ENCODE measurements at places on chromosomes 1 and 21.

GRCh38 chr1:164703960-164704411, 145.0 kb downstream of the PBX1 start:
- no peak for DNase-seq

- DNase-seq = no peak
Measured at GRCh38 chr1:205235951-205236350, 8.2 kb downstream of the TMCC2 start.

DNA sequence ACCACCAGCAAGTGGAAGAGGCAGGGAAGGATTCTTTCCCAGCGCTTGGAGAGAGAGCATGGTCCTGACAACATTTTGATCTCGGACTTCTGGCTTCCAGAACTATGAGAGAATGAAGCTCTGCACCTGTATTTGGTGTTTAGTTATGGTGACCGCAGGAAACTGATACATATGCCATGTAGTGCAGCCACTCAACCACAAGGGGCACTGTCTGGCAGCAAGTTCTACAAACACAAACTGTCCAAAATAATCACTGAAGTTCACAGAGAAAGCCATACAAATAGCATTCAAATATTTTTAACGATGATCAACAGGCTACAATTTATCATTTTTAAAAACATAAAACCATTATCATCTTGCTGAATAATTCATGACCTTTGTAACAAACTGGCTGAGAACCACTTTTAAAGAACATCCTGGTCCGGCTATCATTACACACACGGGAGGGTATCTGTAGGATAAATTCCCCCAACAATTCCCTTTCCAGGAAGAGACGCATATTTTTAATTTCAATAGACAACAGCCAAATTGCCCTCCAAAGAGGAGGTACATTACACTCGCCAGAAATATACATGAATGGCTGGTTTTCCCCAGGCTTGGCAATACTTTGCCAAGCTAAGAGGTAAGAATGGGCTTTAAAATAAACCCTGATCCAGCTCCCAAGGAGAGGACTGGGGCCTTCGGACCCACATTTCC, 9.2 kb upstream of the CBR3 start:
- peak; percentile 44 for DNase-seq

DNA sequence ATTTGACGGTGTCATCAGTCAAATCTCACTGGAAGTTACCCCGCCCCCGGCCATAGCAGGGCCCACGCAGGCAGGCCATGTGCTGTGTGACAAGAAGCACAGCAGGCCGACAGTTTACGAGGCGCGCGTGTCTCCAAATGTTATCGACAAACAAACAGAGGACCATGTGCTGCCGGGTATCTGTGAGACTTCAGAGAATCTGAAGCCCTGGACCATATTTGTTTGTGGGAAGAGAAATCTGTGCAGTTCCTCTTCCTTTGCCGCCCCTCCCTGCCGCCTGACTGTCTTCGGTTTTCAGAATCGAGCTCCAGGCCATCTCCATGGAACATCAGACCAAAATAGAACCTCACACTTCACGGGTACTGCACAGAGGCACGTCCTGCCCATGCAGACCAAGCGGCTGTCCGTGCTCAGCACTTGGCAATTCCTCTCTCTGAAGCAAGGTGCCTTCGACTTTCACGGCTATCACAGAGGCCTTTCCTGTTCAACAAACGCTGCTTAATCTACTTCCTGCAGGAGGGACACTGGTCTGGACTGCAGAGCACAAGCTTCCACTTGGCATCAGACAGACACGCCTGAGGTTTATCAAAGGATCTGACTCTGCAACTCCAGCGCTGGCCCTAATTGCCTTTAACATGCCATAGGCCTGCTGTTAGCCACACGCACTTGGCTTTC, 135.7 kb upstream of the KRTAP19-8 start:
- DNase-seq = no peak

DNA sequence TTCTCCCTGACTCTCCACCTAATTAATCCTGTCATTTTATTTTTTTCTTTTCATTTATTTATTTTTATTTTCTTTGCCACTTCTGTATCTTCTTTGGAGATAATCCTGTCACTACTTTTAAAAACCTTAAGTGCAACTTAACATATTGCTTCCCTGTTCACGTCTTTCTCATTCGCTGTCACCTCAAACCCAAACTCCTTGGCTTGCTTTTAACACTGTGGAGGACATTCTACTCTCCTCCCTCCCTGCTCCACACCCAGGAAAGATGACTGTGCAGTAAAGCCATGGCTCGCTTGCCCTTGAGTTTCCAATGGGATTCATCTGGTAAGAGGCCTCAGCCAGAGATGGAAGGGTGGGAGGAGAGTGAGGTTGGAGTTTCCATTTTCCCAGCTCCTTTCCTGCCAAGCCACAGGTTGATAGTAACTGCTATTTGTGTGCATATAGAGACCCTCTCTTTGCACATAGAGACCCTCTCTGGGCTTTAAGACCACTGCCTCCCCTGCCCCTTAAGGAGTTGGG, 6.4 kb upstream of the BRWD1 start:
- DNase-seq = no peak

DNA sequence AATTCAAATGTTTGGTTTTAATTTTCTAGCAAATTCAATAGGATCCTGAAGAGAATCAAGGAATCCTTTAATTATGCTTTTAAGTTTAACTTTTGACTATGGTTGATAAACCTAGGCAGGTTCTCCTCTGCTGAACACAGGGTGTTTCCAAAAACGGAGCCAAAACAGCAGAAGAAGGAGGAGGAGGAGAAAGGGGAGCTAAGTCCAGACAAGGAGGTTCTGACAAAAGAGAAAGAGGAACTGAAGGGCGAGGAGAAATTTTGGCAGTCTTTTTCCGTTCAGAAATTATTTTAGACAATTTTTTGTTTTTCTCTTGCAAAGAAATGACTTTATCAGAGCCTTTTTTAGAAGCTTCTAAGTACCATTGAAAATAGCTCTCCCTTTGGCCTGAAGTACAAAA, 33.2 kb upstream of the FNBP1L start:
- DNase-seq = no peak

GRCh38 chr1:34779526-34779925, 1.5 kb upstream of the GJB3 start:
- no peak for DNase-seq

- no peak for DNase-seq
Measured at GRCh38 chr1:108551137-108551862, 8.6 kb upstream of the EEIG2 start.

DNA sequence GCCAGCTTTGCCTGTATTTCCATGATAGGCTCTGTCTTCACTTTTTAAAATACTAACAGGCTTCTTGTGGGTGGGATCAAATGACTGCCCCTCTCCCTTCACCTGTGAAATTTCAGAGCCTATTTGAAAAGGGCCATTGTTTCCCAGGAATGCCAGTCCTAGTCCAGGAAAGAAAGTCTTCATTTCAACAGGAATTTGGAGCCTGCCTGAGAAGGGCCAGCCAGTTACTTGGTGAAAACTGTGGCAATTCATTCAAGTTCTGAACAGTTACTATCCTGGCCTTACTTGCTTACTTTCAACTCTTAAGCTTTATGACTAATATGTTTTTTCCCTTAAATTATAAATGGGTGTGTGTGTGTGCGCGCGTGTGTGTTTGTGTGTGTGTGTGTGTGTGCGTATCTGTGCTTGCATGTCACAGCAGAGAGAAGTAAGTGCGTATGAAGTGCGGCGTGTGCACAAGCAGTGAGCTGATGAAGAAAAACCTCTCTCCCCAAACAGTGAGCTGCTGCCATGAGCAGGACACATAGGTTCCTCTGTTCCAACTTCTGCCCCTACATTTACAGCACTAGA, 67.5 kb upstream of the RNPC3 start:
- DNase-seq = no peak

- DNase-seq = no peak
Measured at GRCh38 chr1:64041371-64042131, 161.9 kb upstream of the UBE2U start.

Measured in germinal center (tissue), 1 donor.